ENCODE measurements at places on chromosomes 5 and 9. TPM values are rescaled to one million over a fixed set of nuclear protein-coding genes. Genes with fewer than 3 reads are reported as not detected.

ADGRD2 gene
- not detected for total RNA-seq

ACSL6 gene
- total RNA-seq: not detected

SPINK6 gene
- total RNA-seq: not detected

NUTM2F gene
- not detected for total RNA-seq

CCT5 gene
- total RNA-seq: 639 TPM

CAMLG gene
- 18.3 TPM for total RNA-seq

LCN15 gene
- 1.6 TPM for total RNA-seq

CDH9 gene
- not detected for total RNA-seq

CDH6 gene
- total RNA-seq: 0.05 TPM

All from mammary microvascular endothelial cell (primary cell).